Stimulated activated CD8-positive, alpha-beta memory T cell treated with anti-CD3 and anti-CD28 coated beads, Interleukin-7, amount 100 ng/mL, for 4 hours (primary cell): ENCODE measurements at places on chromosomes 11 and 22.

DNA sequence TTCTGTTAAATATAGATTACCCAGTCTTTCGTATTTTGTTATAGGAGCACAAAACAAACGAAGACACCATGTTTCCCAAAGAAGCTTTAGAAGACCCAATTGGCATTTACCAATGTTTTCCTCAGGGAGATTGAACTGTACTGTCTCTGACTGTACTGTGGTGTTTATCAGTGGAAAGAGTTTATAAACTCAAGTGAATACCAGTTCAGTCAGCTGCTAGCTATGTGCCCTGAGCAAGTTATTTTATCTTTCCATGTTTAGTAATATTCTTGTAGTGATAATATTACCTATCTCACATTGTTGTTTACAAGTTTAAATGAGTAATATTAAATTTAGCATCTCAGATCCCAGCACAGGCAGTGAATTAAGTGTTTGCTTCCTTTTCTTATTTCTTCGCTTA, 773.2 kb downstream of the KCNA4 start:
- DNase-seq = no peak

DNA sequence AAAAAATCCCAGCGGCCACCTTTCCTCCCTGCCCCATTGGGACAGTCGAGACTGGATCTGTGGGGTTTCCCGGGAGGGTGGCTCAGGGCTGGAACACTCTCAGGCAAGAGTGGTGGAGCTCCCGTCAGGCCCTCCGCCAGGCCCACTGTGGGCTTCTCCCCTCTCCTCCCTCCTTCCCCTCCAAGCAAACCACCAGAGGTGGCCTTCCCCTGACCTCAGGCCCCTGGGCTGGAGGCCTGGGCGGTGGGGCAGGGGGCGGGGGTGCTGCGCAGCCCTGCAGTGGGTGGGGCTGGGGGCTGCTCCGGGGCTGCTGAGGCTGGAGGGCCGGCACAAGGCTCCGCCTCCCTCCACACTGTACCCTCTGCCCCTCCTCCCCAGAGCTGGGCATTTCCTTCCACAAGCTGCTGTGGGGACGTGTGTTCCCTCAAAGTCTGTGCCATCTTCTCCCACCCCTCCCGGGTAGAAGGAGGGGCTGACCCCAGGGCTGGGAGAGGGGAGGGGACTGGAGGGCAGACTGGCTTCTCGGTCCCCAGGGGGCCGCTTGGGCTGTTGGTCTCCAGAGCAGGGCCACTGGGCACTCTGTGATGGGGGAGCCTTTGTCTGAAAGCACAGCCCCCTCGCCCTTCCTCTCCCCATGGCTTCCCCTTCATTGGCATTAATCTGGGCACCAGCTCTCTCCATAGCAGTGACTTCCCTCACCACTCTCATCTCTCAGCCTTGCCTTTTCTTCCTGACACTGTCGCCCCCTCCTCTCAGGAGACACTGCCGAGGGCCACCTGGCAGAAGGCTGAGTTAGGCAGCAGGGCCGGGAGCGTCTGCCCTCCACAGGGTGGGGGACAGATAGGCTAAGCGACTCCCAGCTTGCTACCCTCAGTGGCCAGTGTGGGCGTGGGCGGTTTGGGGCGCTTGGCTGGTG, 7.1 kb downstream of the RCOR2 start:
- DNase-seq = no peak

GRCh38 chr11:39327302-39327701, 2132.2 kb downstream of the LRRC4C start:
- no peak for DNase-seq

- DNase-seq = no peak
Observed at GRCh38 chr11:79259800-79260199, 181.0 kb downstream of the TENM4 start.

- DNase-seq = no peak
Observed at GRCh38 chr22:45709866-45710265, 38.2 kb downstream of the ATXN10 start.

- DNase-seq = no peak
Observed at GRCh38 chr11:35078470-35078735, 60.6 kb upstream of the CD44 start.

GRCh38 chr22:37726241-37726887, 29.5 kb downstream of the TRIOBP start:
- DNase-seq = no peak

DNA sequence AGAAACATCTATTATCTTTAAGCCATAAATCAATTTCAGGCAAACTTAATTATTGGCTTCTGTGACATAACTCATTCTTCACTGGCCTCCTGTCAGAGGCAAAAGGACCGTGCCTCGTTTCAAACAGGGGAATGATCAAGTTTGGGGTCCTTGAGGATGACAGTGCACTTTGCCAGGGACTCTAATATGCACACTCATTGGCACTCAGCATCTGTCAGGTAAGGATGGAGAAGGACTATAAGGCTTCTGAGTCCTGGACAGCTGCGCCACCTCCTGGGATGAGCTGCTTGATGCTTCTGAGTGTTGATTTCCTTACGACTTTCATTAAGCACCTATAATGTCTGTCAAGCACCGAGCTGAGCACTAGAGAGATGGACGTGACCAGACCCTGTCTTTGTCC, 20.2 kb downstream of the BPIFC start:
- DNase-seq = no peak

- no peak for DNase-seq
Observed at GRCh38 chr11:88208745-88209144, 33.5 kb upstream of the RAB38 start.

DNA sequence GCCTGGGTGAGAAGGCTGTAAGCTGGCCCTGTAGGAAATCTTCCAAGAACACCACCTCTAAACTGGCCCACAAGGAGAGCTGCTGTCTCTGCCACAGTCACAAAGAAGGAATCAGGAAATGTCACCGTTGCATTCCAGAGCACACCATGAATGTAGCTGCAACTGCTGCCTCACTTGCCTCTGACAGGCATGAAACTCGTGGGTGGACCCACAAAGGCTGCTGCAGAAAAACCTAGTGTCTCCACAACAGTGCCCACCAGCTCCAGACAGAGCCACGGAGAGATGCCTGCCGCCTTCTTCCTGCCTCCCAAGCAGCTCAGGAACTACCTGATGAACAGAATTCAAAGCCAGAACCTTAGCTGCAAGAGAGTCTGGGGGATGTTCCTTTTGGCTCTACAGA, 10.5 kb downstream of the DNAJB13 start:
- no peak for DNase-seq

DNA sequence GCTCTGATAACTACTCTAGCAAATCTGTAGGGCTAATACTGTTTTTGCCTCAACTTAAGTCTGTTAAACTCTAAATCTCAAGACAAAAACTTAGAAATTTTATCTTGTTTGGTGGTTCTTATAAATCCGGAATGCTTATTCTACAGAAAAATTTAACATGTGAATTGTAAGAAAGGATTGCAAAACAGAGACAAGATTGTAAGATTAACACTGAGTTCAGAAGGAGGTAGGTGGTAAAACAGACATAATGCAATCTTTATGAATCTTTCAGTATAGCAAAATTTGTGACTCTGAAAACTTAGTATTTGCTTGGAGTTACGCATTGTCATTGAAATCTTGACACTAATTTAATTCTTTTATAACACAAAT, 263.9 kb downstream of the SBF2 start:
- DNase-seq = no peak

DNA sequence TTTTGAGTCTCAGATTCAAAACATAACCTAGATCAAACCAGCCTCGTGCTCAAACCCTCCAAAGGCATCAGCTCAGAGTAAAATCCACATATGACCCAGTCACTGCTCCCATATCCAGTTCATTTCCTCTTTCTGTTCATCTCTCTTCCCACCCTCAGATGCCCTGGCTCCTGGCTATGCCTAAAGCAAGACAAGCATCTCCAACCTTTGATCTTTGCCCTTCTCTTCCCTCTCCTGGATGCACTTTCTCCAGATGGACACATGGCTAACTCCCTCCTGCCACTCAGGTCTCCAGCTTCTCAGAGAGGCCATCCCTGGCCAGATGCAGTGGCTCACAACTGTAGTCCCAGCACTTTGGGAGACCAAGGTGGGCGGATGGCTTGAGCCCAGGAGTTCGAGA, 14.3 kb upstream of the CREB3L1 start:
- no peak for DNase-seq

DNA sequence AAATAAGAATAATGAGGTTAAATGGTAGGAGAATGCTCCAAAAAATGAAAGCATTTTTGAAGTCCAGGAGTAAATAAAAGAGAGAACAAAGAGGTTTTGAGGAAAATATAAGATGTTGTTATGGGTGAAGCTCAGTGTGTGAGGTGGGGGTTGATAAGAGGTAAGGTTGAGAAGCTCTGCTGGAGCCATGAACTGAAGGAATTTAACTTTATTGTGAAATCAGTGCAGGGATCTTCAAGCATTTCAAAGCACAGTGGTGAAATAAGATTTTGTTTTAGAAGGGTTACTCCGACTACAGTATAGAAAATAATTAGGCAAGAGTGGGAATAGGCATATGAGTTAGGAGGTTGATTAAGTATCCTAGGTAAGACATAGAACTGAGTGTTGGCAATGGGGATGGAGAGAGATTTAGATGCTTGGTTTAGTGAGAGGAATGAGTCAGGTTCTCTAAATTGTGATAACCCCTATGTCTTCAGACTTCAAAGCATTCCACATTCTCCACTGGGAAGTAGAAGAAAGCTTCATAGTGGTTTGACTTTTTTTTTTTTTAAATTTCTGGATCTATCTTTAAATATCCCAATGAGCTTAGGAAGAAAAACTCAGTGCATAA, 403.2 kb downstream of the AASDHPPT start:
- no peak for DNase-seq

GRCh38 chr11:8989453-8989852, 14.3 kb downstream of the NRIP3 start:
- DNase-seq = no peak
